ENCODE measurements at places on chromosomes 1 and 21.

- DNase-seq, result no peak
Measured at GRCh38 chr1:43875331-43875730, 58.3 kb upstream of the ARTN start.

GRCh38 chr21:39774227-39774626 lies 29.2 kb downstream of the IGSF5 start:
- DNase-seq, result no peak

DNA sequence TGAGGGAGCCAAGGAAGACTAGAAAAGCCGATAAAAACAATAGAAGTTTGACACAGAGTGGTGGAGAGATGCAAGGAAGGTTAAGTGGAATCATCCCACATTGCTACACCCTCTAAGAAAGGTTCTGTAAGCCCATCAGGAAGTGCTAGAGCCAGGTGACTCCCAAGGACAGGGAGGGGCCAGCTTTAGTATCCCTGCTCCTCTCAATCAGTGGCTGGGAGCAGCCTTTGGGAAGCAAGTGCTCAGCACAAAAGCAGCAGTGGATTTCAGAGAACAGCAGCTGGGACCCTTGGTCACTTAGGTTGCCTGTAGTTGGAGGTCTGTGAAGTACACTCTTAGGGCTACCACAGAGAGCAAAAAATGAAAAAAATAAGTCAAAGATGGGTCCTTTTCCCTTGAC lies 42.5 kb downstream of the NME7 start:
- DNase-seq, result no peak

DNA sequence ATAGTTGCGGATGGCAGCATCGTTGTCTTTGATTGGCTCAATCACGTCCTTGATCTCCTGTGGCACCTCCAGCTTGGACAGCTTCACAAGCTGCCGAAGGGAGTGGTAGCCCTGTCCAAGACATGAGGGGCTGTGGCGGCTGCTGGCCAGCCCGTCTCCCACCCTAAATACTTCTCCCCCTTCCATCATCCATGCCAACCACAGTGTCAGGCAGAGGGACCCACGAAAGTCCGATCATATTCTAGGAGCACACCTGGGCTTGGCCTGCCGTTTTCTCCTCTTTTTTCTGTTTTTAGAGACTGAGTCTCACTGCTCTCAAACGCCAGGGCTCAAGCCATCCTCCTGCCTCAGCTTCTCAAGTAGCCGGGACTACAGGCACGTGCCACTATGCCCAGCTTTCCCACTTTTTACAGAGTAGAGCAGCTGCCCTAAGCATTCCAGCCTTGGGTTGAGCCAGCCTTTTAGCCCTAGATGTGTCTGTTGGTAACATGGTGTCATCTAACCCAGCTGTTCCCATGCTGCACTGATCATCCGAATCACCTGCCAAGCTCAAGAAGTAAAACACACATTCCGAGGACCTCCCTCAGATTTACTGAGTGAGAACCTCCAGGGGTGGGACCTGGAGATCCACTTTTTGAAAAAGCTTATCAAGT lies 10.4 kb downstream of the MTHFR start:
- no peak for DNase-seq

DNA sequence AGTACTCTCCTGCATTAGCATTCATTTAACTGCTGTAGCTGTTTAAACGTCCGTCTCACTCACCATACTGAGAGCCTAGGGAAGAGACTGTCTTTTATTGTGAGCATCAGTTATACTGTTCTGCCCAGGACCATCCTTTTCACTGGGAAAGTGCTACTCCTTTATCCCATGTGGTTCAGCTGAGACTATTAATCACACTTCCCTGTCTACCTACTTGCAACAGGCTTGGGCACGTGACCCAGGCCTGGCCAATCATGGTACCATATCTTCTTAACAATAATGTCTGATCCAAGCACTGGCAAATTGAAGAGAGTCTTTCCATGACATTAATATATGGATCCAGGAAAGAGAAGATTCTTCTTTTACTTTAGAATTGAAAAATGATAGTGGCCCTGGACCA lies 108.1 kb downstream of the TM2D1 start:
- no peak for DNase-seq
